ENCODE measurements at places on chromosomes 6 and 20.
A peak's percentile ranks its signal among the peaks of the same experiment; 100 is the strongest.

- no peak overlapping the region for H3K4me3 ChIP-seq
- no peak overlapping the region for H3K27ac ChIP-seq
- peaks cover 8% of the 10 kb centered on the region for H3K4me1 ChIP-seq
- H3K36me3 ChIP-seq = no peaks in the 10 kb centered on the region
- no peak for DNase-seq
Observed at GRCh38 chr6:2976060-2976459, 4.7 kb upstream of the SERPINB6 start.

- no peaks in the 10 kb centered on the region for H3K36me3 ChIP-seq
- no peaks in the 10 kb centered on the region for H3K27me3 ChIP-seq
- no peak for DNase-seq
- no peak overlapping the region for H3K27ac ChIP-seq
Observed at GRCh38 chr20:17641520-17641964, 40.5 kb downstream of the RRBP1 start.

- no peak for DNase-seq
- no peak overlapping the region for H3K4me3 ChIP-seq
- H3K27me3 ChIP-seq = no peaks in the 10 kb centered on the region
- H3K36me3 ChIP-seq = no peaks in the 10 kb centered on the region
Observed at GRCh38 chr20:43092386-43093088, 97.2 kb downstream of the PTPRT start.

- H3K4me1 ChIP-seq = peaks cover 10% of the 10 kb centered on the region
- H3K4me3 ChIP-seq = no peak overlapping the region
- H3K36me3 ChIP-seq = no peaks in the 10 kb centered on the region
- H3K27me3 ChIP-seq = no peaks in the 10 kb centered on the region
Observed at GRCh38 chr6:52337633-52338290, 24.2 kb upstream of the PAQR8 start.

GRCh38 chr6:87027021-87027420 is 67.9 kb downstream of the CGA start:
- DNase-seq = no peak
- H3K4me1 ChIP-seq = no peaks in the 10 kb centered on the region
- H3K36me3 ChIP-seq = no peaks in the 10 kb centered on the region
- no peak overlapping the region for H3K4me3 ChIP-seq

DNA sequence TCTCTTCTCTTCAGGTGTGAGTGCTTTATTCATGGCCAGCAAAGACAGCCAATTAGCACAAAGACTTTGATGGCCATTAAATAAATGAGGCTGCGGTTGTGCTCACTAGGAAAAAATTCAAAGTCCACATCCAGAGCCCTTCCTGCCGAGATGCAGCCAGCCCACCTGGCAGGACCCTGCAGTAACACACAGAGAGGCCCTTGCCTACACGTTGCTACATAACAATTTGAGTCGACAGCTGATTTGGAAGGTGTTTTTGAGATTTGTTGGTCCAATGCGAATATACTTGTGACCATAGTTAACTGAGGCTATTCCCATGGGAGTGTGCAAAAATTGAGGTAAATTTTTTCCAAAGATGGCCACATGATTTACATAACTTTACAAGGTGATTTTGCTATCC is 605.4 kb upstream of the HTR1E start:
- DNase-seq = no peak
- no peak overlapping the region for H3K27ac ChIP-seq

DNA sequence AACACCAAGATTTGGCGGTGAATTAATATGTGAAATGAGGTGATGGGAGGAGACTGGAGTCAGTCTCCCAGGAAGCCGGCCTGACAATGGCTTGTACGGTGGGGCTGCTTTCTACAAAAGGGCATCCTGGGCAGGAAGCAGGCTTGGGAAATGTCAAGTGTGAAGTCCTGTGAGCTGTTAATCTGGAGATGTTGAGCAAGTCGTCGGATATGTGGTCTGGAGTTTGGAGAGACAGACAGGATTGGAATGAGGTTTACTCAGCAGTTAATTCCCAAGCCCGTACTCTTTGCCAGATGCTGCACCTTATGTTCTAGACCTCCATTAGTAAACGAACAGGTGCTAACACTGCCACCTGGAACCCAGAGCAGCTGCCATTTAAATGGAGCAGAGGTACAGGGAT is 107.7 kb upstream of the FOXC1 start:
- H3K27me3 ChIP-seq = peaks cover 3% of the 10 kb centered on the region
- no peaks in the 10 kb centered on the region for H3K4me1 ChIP-seq
- no peak overlapping the region for H3K27ac ChIP-seq
- no peak overlapping the region for H3K4me3 ChIP-seq
- DNase-seq = no peak

DNA sequence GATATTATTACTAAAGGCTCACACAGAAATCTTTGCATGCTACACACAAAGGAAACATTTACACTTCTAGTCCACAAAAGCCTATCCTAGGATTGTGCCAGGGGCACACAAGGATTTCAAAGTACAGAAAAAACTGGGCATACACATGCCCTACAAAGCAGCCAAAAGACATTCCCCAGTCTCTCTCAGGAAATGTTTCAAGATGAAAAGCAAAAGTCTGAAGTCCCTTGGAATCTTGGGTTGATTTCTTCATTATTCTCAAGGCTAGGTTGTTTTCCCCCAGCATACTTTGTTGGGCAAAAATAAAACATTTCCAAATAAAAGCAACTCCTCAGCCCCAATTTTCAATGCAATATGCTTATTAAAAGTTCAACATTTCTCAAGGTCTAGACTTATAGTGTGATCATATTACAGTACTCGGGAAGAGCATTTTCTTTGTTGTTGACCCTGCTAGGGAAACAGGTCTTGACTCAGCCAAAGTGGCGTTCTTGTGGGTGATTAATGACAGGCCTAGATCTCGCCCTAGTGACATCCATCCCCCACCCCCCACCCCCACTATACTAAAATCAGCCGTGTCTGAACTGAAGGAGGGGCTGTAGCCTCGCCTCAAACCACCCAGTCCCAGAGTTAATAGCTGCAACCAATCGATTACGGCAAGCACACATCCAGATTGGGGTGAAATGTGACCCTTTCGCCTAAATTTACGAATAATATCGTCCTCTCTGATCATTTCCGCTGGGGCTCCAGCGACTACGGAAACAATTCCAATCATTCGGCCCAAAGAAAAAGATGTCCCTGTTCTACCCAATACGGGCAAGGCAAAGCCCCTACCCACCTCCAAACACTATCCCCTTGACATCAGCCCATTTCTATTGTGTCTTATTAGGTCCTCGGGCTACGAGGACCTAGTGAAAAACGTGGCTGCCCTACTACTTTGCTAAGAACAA is 1.4 kb downstream of the AKIRIN2 start:
- peak; percentile 70 for DNase-seq
- no peaks in the 10 kb centered on the region for H3K36me3 ChIP-seq
- peak overlapping the region; percentile 100 for H3K4me3 ChIP-seq
- no peaks in the 10 kb centered on the region for H3K27me3 ChIP-seq
- peak overlapping the region; percentile 98 for H3K27ac ChIP-seq
- peaks cover 25% of the 10 kb centered on the region for H3K4me1 ChIP-seq

GRCh38 chr6:169189182-169189581 is 64.5 kb downstream of the THBS2 start:
- no peak overlapping the region for H3K27ac ChIP-seq
- H3K4me1 ChIP-seq = no peaks in the 10 kb centered on the region
- DNase-seq = no peak
- no peaks in the 10 kb centered on the region for H3K36me3 ChIP-seq

DNA sequence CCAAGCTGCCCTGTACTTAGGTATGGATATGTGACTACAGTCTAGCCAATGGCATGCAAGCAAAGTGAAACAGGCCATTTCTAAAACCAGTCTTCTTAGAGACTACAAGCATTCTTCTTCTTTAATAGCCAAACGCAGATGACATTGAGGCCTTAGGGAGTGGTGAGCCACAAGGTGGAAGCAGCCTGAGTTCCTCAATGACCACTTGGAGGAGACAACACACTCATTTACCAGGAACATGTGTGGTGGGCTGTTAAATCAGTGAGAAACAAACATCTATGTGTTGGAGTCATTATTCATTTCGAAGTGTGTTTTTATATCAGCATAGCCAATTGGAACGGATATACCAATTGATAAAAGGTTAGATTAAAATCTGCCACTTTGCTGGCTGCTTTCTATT is 122.0 kb downstream of the GFRAL start:
- H3K27ac ChIP-seq = no peak overlapping the region
- H3K27me3 ChIP-seq = no peaks in the 10 kb centered on the region
- no peaks in the 10 kb centered on the region for H3K36me3 ChIP-seq
- no peak for DNase-seq
- no peak overlapping the region for H3K4me3 ChIP-seq

All from B cell (primary cell).